Activated CD8-positive, alpha-beta memory T cell treated with anti-CD3 and anti-CD28 coated beads for 24 hours (primary cell): ENCODE measurements at places on chromosomes 6 and 20.

GRCh38 chr6:11323666-11324452, 91.4 kb upstream of the NEDD9 start:
- DNase-seq, result no peak

DNA sequence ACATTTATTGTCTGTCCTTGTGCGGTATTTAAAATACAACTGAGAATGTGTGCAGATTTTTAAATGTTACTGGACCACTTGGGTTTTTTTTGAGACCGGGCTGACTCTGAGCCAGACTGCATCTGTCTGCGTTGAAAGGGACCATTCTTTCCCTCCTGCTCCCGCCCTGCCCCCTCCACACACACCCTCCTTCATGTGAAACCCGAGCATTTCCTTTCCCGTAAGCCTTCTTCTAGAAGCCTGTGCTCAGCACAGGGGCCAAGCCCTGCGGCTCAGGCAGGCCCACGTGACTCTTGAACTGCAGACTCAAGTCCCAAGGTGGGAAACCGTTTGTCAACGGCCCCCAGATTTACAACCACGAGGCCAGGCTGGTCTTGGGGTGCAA, 82.7 kb upstream of the FOXC1 start:
- DNase-seq, result peak; percentile 64

DNA sequence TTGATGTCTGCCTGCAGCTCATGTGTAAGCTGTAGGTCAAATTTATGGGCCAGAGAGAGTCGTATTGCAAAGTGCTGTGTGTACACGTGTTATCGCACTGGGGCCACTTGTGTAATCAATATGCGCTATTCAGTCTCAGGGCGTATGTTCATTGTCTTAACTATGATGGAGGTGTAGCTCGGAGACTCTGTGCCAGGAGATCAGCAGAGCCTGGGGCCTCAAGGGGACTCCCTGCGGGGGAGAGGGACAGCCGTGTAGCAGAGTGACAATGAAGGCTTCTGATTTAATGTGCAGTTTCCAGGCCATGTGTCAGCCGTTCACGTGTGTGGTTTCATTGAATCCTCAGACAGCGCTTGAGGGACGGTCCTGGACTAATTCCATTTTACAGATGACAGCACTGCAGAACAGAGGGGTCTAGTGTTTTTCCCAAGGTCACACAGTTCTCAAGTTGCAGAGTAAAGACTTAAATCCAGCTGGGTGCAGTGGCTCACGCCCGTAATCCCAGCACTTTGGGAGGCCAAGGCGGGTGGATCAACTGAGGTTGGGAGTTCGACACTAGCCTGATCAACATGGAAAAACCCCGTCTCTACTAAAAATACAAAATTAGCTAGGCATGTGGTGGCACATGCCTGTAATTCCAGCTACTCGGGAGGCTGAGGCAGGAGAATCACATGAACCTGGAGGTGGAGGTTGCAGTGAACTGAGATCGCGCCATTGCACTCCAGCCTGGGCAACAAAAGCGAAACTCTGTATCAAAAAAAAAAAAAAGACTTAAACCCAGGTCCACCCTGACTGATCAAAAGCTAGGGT, 242.5 kb downstream of the PREX1 start:
- no peak for DNase-seq

DNA sequence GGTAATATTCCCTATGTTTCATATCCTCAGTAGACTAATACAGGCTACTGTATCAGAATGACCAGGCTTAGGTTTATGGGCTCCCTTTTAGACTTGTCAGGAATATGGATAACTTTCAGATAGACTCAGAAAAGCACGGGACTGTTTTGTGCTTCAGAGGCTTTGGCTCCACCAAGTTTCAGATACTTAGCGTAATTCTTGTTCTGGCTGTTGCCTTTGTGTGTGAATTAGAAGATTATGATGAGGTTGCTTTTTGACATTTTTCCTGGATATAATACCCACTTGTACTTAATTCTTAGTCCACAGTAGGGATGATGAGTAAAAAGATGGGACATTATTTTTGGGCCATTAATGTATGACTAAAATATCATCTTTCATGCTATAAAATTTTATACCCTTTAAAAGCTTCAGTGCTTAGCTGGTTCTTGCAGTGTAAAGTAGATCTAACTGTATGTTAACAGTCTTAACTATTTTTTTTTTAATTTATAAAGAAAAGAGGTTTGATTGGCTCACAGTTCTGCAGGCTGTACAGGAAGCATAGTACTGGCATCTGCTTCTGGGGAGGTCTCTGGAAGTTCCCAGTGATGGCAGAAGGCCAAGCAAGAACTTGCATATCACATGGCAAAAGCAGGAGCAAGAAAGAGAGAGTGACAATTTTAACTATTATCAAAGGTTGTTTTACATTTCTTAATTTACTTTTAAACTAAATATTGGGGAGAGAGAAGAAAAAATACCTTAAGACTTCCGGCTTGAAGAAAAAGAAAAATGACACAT, 120.7 kb downstream of the ZFAND3 start:
- DNase-seq, result no peak

- DNase-seq, result no peak
These were observed 12.0 kb downstream of the LMBRD1 start for GRCh38 chr6:69784595-69785377.
